CD8-positive, alpha-beta memory T cell (primary cell): ENCODE measurements at places on chromosomes 5 and 9.
A peak's percentile ranks its signal among the peaks of the same experiment; 100 is the strongest.

DNA sequence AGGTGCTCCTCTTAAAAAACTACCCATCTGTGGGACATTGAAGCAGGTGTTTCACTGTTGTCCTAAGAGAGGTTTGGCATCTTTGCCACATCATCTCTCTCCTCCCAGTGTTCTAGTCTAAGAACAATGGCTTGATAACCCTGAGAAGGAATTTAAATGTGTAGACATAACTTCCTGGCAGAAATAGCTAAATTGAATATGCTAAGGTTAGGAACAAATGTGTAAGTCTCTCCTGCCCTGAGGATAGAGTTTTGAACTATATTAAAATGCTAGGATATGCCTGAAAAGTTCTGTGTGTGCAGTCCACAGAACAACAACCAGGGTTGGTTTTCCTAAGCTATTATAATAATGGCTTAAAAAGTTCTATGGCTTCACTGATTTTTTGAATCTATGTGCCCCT is 106.6 kb downstream of the LRRC70 start:
- no peak for DNase-seq

DNA sequence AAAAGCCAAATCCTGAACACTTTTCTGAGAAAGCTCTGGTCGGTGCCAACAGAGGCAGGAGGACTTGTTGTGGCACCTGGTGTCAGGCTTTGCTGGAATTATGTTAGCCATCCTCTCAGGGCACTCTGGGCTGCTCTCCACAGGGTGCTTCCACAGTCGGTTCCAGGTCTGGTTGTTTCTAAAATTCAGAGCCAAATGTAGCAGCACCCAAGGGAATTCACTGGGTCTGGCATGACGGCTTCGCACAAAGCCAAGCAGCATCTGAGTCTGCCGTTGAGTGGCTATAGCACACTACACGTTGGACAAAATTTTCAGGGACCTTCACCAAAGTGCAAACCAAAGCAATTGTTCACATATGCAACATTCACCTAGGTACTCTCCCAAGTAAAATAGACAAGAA is 110.2 kb downstream of the PJA2 start:
- DNase-seq: no peak

DNA sequence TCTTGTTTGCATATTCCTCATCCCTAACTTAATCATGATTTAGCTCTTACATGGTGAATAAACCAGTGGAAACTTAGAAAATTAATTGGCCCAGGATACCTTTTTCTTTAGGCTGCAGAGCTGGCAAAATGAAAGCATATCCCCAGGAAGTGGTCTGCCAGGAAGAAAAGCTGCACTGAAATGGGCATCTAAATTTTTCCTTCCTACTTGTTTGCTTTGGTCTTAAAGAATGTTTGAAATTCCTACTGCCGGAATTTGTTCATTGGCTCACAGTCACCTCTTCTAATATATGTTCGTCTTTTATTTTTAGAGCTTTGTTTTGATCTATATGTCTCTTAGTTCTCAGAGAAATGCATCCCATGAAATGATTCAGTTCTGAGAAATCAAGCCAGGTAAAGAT is 113.2 kb upstream of the ELL2 start:
- no peak for DNase-seq

- DNase-seq: no peak
Observed at GRCh38 chr5:176388003-176388443, 375 bp downstream of the NOP16 start.

DNA sequence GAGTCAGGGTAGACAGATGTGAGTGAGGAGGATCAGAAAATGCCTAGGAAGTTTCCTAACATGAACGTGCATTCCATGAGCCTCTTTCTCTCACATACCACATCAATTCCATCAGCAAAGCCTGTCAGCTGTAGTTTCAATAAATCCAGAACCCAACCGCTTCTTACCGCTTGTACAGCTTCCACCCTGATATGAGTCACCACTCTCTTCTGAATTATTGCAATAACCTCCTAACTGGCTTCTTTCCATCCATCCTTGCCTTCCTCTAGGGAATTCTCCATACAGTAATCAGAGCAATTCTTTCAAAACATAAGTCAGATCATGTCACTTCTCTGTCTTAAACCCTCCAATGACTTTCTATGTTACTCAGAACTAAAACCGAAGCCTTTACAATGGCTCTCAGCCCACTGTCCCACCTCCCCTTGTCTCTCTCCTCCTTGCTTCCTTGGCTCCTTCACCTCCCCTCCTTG is 8.1 kb upstream of the RAD23B start:
- no peak for DNase-seq

DNA sequence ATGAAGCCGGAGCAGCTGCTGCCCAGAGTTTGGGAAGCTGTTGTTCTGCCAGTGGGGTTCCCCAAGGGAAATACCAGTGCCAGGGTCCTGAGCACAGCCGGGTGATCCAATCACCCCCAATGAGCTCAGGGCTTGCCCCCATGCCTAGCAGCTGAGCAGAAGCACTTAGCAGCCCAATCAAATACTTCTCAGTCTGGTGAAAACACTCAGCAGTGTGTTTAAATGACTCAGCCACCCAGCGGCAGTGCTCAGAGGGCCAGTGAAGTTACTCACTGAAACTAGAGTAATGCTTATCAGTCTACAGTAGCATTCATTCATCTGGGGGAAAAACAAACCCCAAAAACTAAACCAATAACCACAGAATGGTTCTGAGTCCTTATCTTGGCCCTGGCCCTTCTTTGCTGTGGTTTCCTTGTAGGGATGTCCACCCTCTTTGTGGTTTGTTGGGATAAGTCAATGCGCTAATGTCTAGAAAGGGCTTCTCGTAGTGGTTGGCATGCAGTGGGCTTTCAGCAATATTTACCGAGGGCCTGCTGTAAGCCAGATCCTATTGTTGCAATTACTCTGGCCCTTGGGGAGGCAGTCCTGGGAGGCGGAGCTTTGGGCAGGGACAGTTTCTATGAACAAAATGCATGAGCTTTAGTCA is 43.1 kb downstream of the LHX2 start:
- DNase-seq: no peak

GRCh38 chr9:76810377-76810957 is 46.2 kb downstream of the PCA3 start:
- no peak for DNase-seq

DNA sequence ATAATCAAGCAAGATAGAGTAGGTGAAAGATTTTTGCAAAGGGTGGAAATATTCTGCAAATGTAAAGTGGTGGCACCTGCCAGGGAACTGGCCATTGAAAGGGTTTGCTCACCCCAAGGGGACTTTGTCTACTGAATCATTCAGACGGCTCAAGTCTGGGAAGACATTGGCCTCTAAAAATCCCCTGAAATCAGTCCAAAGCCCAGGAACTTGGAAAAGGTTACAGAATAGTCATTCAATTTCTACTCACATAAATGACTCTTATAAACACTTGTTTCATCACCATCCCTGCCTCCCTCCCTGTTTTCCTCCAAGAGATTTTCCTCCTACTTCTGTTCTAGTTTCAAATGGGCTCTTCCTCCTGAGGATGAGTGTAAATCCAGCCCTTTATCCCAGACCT is 28.5 kb downstream of the ZNF366 start:
- DNase-seq: no peak

GRCh38 chr9:18472841-18473251 is 1.1 kb upstream of the ADAMTSL1 start:
- no peak for DNase-seq

GRCh38 chr5:43019614-43020398 is 20.3 kb downstream of the ANXA2R start:
- peak; percentile 87 for DNase-seq

DNA sequence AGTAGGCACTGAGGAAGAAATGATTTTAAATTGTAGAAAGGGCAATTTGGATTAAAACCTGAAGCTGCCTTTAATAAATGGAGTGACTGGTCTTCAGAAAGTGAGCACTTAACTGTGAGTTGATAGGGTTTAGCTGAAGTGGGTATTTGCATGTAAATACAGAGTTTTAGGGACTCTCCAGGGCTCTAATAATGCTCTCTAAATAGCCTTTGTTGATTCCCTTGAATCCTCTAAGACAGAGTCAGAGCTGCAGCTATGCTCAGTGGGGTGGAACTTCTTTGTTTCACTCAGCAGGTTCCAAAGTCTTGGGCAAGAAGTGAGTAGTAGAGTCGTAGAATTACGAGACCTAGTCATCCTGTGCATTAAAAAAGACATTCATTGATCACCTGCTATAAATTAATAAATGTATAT is 21.4 kb downstream of the GLRA1 start:
- no peak for DNase-seq

GRCh38 chr5:67223211-67223610 is 26.6 kb upstream of the CD180 start:
- no peak for DNase-seq

DNA sequence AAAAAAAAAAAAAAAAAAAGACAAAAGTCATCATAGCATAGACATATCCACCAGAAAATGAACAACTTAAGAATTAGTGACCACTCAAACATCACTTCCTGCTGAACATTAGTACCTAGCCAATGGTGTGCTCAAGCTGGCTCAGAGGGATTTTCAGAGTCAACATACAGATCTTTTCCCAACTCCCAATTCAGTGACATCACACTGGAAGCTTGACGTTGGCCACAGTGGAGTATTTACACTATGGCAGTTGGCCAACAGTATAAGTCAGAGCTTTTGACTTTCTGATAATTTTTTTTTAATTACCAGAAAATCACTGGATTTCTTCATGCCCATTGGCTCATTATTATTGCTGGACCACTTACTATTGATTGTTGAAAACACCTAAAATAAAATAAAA is 383.5 kb downstream of the ARHGEF28 start:
- no peak for DNase-seq

- no peak for DNase-seq
Observed at GRCh38 chr5:116404792-116405191, 169.8 kb downstream of the SEMA6A start.

GRCh38 chr9:35229779-35230143 is 68.0 kb downstream of the UNC13B start:
- DNase-seq: no peak

DNA sequence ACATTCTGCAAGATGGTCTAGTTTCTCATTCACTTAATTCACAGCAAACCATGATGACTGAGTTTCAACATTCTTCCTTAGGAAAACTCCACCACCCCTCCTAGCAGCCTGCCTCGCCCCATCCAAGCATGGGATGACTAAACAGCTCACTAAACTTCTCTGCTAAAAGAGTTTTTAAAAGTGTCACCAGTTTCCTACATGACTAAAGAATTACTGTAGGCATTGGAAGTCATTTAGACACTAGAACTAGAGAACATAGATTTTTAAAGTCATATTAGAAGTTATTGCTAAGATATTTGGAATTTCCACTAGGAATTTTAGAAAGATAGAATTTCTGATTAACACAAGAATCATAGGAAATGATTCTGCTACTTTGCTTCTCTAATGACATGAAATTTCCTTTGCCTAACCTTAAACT is 5.5 kb upstream of the ESM1 start:
- DNase-seq: no peak

- DNase-seq: peak; percentile 53
Observed at GRCh38 chr9:135926402-135927194, 19.3 kb upstream of the CAMSAP1 start.

DNA sequence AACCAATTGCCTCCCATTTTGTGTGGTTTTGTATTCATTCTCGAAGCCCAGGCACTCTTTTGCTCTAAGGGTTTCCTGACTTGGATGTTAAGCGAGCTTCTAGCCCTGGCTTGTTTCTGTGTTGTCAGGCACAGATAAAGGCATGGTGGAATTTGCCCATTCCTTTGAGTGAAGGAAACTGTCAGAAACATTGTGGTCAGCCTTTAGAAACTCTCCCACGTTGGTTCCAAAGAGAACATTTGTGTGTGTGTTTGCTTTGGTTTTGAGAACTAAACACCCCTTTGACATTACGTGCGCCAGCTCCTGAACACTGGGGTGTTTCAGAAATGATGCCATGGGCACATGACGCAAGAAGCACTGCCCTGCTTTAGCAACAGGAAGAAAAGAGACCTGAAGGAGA is 320.9 kb downstream of the NTRK2 start:
- no peak for DNase-seq

DNA sequence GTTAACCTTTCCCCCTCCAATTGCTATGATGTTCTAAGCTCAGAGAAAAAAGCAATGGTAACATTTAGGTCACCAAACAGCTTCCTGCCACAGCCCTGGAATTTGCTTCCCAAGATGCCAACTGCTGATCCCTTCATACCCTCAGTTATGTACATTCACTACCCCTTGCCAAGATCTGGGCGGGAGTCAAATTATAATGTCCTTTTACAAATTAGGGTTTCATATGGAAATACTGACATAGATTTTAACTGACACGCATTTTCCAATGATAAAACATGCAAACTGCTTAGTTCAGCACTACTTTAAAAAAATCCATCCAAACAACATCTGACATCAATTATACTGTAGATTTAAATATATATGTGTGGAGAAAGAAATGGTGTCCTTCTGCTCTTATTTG is 5.0 kb downstream of the LOX start:
- DNase-seq: no peak

- DNase-seq: no peak
Observed at GRCh38 chr9:73565026-73565425, 413.4 kb downstream of the ANXA1 start.

DNA sequence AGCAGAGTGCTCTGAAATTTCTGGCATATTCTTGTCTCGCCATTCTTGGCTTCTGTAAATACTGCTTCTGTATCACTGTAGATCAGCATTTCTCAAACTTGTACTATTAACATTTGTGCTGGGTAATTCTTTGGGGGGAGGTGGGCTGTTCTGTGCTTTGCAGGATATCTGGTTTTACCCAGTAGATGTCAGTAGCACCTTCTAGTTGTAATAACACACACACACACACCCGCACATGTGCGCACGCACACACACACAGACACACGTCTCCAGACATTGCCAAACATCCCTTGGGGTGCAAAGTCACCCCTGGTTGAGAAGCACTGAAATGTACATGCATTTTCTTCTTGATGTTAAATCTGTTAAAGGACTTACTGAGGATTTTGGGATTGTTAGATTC is 304.1 kb downstream of the MAT2B start:
- no peak for DNase-seq

DNA sequence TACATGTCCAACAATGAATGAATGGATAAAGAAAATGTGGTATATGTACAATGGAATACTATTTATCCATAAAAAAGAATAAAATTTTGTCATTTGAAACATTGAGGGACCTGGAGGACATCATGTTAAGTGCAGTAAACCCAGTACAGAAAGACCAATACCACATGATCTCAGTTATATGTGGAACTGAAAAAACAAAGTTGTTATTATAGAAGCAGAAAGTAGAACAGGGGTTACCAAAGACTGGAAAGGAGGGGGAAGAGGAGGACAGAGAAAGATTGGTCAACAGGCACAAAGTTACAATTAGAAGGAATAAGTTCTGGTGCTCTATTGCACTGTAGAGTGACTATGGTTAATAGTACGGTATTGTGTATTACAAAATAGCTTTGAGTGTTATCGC is 233.8 kb downstream of the SEMA6A start:
- DNase-seq: no peak

- DNase-seq: no peak
Observed at GRCh38 chr5:172322028-172322965, 38.7 kb upstream of the UBTD2 start.
